T-helper 17 cell (primary cell): ENCODE measurements at places on chromosomes 4 and X. TPM values are rescaled to one million over a fixed set of nuclear protein-coding genes. Genes with fewer than 3 reads are reported as not detected.

DNA sequence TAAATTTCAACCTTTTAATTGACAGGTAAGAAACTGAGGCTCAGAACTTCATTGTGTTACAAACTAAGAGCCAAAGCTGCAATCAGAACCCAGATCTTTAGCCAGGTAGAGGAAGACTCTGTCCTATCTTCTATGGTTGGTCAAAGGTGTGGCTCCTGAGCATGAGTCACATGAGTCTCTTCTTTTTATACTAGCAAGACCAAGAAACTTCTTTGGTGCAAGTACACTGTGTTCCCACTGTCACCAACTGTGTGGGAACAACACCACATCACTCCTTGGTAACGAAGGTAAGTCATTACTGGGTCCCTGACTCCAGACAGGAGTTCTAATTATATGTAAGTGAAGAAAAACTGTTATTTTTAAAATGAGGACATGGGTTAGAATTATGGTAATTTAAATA, 290.1 kb downstream of the INPP4B start:
- DNase-seq = no peak
- H3K4me1 ChIP-seq = peaks cover 55% of the 10 kb centered on the region
- H3K36me3 ChIP-seq = peaks cover 6% of the 10 kb centered on the region
- peak overlapping the region; percentile 91 for H3K27ac ChIP-seq

GRCh38 chrX:132023896-132024386, 839 bp downstream of the STK26 start:
- peak overlapping the region; percentile 92 for H3K4me3 ChIP-seq
- H3K27ac ChIP-seq = peak overlapping the region; percentile 78
- H3K36me3 ChIP-seq = no peaks in the 10 kb centered on the region
- H3K4me1 ChIP-seq = peaks cover 22% of the 10 kb centered on the region

DNA sequence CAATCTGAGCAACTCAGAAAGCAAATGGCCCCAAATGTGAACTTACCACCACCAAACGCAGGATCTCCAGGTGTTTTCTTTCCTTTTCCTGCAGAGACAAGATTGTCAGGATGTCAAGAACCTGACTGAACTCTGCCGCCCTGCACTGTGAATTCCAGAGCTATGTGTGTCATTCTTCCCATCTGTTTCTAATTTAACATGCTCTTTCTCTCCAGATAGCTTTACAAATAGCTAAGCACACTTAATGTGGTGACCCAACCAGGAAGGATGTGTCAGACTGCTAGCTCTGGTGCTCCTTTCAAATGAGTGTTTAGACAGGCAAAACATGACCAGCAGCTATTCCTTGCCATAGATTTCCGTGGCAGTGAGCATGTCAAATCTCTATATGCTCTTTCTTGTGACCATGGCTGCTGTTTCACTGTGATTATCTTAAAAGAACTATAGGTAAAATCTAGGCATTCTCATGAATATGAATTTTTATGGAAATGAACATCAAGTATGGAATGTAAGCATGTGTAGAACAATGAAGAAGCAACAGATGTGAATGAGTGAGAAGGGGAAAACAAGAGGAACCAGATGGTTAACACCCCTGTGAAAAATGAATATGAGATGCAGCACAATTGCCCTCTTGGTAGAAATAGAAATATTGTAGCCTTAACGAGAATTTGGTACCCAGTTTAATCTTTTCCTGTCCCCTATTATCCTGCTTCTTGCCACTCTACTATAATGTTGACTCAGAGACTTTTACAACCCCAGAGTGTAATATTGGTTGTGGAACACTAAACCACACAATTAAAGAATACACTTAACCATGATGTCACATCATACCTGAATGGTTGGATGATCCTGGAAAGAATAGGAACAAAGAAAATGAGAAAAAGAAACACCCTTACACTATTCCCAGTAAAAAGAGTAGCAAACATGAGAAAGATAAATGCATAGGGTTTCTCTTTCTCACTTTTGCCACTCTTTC, 247.8 kb upstream of the DKK2 start:
- DNase-seq = no peak
- no peaks in the 10 kb centered on the region for H3K4me1 ChIP-seq
- no peak overlapping the region for H3K27ac ChIP-seq
- H3K4me3 ChIP-seq = no peak overlapping the region
- no peaks in the 10 kb centered on the region for H3K36me3 ChIP-seq
- H3K27me3 ChIP-seq = peaks cover 17% of the 10 kb centered on the region

DNA sequence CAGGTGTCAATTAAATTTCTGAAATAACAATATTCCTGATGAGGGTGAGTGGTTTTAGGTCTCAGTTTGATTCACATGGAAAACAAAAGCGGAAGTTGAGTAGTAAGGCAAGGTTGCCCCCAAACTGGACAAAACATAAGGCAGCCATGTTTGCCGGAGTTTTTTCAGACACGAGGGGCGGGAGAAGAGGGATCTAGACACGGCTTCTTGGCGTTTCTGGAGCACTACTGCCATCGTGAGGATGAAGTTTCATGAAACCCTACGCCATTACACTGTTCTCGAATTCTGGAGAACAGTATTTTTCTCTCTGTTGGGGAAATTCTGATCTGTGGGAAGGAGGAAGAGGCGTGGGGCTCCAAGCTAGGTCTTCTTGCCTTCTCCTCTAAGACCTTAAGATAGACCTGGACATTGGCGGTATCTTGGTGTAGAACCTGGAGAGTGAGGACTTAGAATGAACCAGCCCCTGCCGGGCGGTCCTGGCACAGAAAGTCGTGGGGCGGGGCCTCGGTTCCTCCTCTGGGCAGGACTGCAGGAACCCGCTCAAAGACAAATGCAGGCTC, 160.3 kb downstream of the OR13H1 start:
- DNase-seq = no peak
- H3K4me1 ChIP-seq = no peaks in the 10 kb centered on the region
- H3K36me3 ChIP-seq = no peaks in the 10 kb centered on the region
- no peaks in the 10 kb centered on the region for H3K27me3 ChIP-seq
- no peak overlapping the region for H3K27ac ChIP-seq

The NKAP gene
- total RNA-seq = 12.5 TPM

- H3K36me3 ChIP-seq = no peaks in the 10 kb centered on the region
- no peak overlapping the region for H3K4me3 ChIP-seq
- H3K4me1 ChIP-seq = peaks cover 8% of the 10 kb centered on the region
Observed at GRCh38 chrX:18956303-18957032, 27.4 kb downstream of the PHKA2 start.

The CSAG2 gene
- not detected for total RNA-seq

- H3K27ac ChIP-seq = peak overlapping the region; percentile 96
- no peaks in the 10 kb centered on the region for H3K36me3 ChIP-seq
- no peak for DNase-seq
- peak overlapping the region; percentile 94 for H3K4me3 ChIP-seq
- H3K27me3 ChIP-seq = no peaks in the 10 kb centered on the region
- peaks cover 39% of the 10 kb centered on the region for H3K4me1 ChIP-seq
Observed at GRCh38 chrX:136780241-136780640, 491 bp downstream of the ARHGEF6 start.

The TCEAL2 gene
- not detected for total RNA-seq
